ENCODE measurements at places on chromosomes 5 and 9. TPM values are rescaled to one million over a fixed set of nuclear protein-coding genes. Genes with fewer than 3 reads are reported as not detected.

DNA sequence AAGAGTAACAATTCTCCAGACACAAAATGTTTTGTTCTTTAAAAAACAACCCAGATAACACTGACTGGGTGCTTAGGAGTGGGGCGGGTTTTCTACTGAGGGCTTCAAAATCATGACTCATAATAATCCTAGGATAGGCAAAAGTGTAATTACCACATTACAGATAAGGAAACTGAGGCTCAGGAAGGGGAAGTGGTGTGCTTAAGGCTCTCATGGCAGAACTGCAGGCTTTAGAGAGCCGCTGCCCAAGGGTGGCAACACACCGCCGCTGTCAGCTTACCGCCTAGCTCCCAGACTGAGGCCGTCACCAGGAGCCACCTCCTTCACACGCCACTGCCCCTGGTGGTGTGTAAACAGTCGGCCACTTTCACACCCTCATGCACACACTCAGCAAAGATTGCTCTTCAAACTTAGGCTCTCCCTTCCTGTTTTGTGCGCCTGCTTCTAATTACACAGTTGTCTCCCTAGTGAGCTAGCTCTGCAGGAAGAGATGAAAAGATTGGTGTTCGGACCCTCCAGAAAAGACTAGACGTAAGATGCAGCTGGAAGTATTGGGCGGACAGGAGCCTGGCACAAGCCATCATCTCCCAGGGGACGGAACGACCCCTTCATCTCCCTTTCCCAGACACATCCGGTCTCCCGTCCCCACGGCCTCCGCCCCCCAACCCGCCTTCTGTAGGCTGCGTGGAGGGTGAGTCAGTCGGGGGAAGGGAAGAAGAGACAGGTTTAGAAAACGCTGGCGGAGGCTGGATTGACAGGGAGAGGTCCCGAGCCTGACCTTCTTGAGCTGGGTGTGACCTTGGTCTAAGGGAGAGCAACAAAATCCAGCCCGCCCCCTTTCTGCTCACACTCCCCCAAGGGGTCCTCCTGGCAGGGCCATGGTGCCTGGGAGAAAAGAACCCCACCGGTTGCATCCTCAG, 162.7 kb downstream of the SYK start:
- H3K36me3 ChIP-seq = no peaks in the 10 kb centered on the region
- H3K27me3 ChIP-seq = no peaks in the 10 kb centered on the region
- no peak overlapping the region for H3K27ac ChIP-seq
- DNase-seq = no peak

DNA sequence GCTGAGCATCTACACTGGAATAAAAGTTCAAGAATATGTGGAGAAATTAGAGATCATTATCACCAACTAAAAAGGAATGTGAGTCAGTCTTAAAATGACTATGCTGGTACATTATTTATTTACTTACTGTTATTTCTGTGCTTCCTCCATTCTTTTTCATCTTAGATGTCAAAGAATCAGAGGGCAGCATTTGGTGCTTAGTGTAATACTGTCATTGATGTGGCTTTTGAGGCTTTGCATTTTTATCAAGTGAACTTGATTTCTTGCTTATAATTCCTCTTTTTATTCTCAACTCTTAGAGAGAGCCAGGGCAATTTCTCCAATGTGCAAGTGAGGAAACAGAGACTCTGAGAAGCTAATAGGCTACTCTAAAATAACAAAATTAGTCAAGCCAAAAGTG, 163.7 kb upstream of the TRPC7 start:
- peaks cover 12% of the 10 kb centered on the region for H3K27me3 ChIP-seq
- no peaks in the 10 kb centered on the region for H3K36me3 ChIP-seq
- no peak overlapping the region for H3K4me3 ChIP-seq
- peak; percentile 12 for DNase-seq
- H3K4me1 ChIP-seq = no peaks in the 10 kb centered on the region

DNA sequence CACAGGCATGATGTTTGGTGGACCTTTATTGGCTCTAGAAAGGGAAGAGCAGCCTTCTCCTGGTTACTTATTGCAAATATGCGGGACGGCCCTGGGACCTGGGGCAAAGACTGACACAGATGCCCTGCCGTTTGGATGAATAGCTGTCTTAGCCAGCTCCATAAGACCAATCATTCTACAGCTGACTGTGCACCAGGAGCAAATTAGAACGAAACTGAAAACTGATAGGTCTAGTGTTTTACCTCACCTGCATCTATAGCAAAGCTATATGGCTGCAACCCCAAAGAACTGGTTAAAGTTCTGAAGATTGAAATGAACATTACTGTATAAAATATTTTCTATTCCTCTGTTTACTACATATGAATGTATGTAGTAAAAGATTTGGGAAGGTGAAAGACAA, 34.2 kb upstream of the BNC2 start:
- no peak overlapping the region for H3K27ac ChIP-seq
- no peaks in the 10 kb centered on the region for H3K27me3 ChIP-seq
- no peaks in the 10 kb centered on the region for H3K36me3 ChIP-seq
- no peak overlapping the region for H3K4me3 ChIP-seq
- H3K4me1 ChIP-seq = 0 out of 2 replicates have a peak, but pooled peaks cover 5% of the 10 kb centered on the region

The PLCXD3 gene
- 5.0 TPM for total RNA-seq

The CNTLN gene
- 12.1 TPM for total RNA-seq

DNA sequence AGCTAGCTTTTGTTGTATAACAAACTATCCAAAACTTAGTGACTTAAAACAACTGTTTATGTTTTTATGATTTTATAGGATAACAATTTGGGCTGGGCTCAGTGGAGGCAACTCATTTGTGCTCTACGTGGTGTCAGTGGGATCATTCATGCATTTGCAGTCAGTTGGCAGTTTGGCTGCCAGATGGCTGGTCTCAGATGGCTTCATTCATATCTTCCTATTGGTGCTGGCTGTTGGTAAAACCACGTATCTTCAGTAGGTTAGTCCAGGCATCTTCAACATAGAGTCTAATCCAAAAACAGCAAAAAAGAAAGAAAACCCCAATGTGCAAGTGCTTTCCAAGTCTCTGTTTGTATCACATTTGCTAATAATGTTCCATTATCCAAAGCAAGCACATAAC, 51.7 kb upstream of the RIC1 start:
- no peaks in the 10 kb centered on the region for H3K27me3 ChIP-seq
- H3K36me3 ChIP-seq = no peaks in the 10 kb centered on the region
- no peak overlapping the region for H3K27ac ChIP-seq
- H3K4me1 ChIP-seq = peaks cover 8% of the 10 kb centered on the region
- no peak for DNase-seq

GRCh38 chr5:1443991-1444360, 1.3 kb downstream of the SLC6A3 start:
- H3K4me1 ChIP-seq = no peaks in the 10 kb centered on the region
- no peak for DNase-seq
- H3K27ac ChIP-seq = no peak overlapping the region
- H3K27me3 ChIP-seq = peaks cover 22% of the 10 kb centered on the region
- H3K36me3 ChIP-seq = no peaks in the 10 kb centered on the region

The IZUMO3 gene
- not detected for total RNA-seq

The BTNL8 gene
- 0.23 TPM for total RNA-seq

- peak overlapping the region; percentile 95 for H3K4me3 ChIP-seq
- H3K4me1 ChIP-seq = peaks cover 15% of the 10 kb centered on the region
- peaks cover 35% of the 10 kb centered on the region for H3K36me3 ChIP-seq
- no peaks in the 10 kb centered on the region for H3K27me3 ChIP-seq
- no peak for DNase-seq
- H3K27ac ChIP-seq = 0 out of 2 replicates have a peak overlapping the region, but pooled peaks have one; percentile 21
These were observed 455 bp downstream of the KIF20A start for GRCh38 chr5:138179277-138179857.

The PCDHGA8 gene
- 0.23 TPM for total RNA-seq

The TEK gene
- total RNA-seq = not detected

The ADAMTSL2 gene
- not detected for total RNA-seq

GRCh38 chr9:126862104-126862761, 1.8 kb downstream of the ZBTB34 start:
- peak overlapping the region; percentile 87 for H3K4me3 ChIP-seq
- H3K36me3 ChIP-seq = no peaks in the 10 kb centered on the region
- peaks cover 17% of the 10 kb centered on the region for H3K4me1 ChIP-seq

The ESM1 gene
- total RNA-seq = 21.0 TPM

The DMRT2 gene
- not detected for total RNA-seq

DNA sequence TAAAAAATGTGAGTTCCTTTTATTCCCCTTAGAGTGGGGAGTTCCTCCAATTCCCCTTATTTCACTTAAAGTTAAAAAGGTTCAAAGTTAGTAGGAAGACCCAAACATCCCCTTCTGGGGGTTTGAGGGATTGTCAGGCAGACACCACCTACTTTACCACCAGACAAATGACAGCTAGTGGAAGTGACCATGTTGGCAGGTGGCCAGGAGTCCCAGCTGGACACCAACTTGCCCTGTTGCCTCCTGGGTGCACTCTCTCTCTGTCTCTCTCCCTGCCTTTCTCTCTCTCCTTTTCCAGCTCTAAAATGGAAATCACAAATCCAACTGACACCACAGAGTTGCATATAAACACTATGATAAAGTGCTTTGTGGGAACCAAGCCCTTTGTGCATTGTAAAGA, 307.7 kb upstream of the TLE4 start:
- no peaks in the 10 kb centered on the region for H3K27me3 ChIP-seq
- no peaks in the 10 kb centered on the region for H3K4me1 ChIP-seq
- no peak overlapping the region for H3K4me3 ChIP-seq
- no peak for DNase-seq
- no peak overlapping the region for H3K27ac ChIP-seq
- no peaks in the 10 kb centered on the region for H3K36me3 ChIP-seq

DNA sequence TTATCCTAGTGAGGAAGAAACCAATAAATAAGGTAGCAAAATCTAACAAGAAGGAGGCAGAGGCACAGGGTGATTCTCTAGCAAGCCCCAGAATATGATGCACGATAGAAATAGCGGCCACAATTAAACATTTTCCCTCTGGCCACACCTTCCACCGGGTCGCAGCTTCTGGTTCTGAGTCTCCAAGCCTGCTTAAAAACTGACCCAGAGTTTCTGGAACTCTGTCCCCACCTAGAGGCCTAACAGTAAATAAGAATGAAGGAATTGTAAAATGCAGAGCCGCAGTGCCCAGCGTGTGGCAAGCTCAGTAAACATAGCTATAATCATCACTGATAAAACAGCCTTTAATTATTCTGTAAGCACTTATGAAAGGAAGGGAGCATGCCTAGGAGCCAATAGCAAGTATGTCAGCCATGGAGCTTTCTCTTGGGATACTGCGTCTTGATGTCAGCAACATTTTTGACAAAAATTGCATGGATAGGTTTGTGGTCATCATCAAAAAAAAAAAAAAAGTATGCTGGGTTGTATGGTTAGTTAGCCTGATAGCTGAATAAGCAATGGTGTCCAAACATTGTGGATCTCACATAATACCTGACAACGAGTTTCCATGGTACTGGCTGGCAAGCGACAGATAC, 465.5 kb downstream of the DNAH5 start:
- H3K4me1 ChIP-seq = peaks cover 49% of the 10 kb centered on the region
- H3K27me3 ChIP-seq = no peaks in the 10 kb centered on the region
- H3K27ac ChIP-seq = no peak overlapping the region

The RNF14 gene
- 32.1 TPM for total RNA-seq

The PITX1 gene
- total RNA-seq = 40.8 TPM

The TIGD6 gene
- 3.8 TPM for total RNA-seq

DNA sequence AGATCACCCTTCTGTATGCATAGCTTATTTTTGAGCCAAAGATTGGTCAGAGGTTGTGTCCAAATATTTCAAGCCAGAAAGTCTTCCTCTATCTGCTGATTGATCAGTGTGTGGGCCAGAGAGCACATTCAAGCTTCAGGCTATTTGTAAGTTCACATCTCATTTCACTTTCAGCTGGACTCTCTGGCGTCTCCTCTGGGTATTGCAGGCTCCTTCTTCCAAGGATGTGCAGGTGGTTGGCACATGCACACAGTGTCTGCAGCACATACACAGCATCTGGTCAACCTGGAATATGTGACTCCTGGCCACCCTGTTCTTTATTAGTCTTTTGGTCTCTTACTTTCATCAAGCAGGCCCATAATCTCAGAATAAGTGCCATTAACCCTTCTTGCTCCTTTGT, 516.1 kb downstream of the ANXA1 start:
- no peaks in the 10 kb centered on the region for H3K27me3 ChIP-seq
- peak; percentile 30 for DNase-seq
- H3K4me1 ChIP-seq = no peaks in the 10 kb centered on the region
- no peak overlapping the region for H3K27ac ChIP-seq
- H3K36me3 ChIP-seq = no peaks in the 10 kb centered on the region
- no peak overlapping the region for H3K4me3 ChIP-seq

The EEIG1 gene
- 26.1 TPM for total RNA-seq

GRCh38 chr5:321726-322251, 275 bp downstream of the AHRR start:
- no peak for DNase-seq
- H3K4me1 ChIP-seq = peaks cover 4% of the 10 kb centered on the region
- no peaks in the 10 kb centered on the region for H3K27me3 ChIP-seq
- H3K27ac ChIP-seq = no peak overlapping the region

- no peaks in the 10 kb centered on the region for H3K27me3 ChIP-seq
- H3K27ac ChIP-seq = no peak overlapping the region
- DNase-seq = peak; percentile 65
- H3K36me3 ChIP-seq = no peaks in the 10 kb centered on the region
These were observed 132.4 kb upstream of the EPB41L4A start for GRCh38 chr5:112551419-112552032.

DNA sequence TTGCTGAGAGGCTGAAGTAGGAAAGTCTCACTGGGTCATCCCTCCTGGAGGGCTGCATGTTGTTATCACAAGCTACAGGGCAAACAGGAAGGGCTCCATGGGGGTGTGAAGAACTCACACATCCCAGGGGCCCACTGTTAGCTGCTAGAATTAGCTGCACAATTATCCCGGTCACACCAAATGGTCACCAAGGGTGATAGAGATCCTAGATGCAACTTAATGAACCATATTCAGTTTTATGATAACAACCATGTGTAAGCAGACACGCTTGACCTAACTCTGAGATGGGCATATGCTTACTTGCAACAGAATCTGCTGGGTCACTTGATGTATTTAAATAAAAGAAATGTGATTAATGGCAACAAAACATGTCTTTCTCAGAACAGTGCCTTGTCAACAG, 143.5 kb upstream of the C6 start:
- H3K27ac ChIP-seq = no peak overlapping the region
- H3K4me3 ChIP-seq = no peak overlapping the region
- H3K4me1 ChIP-seq = no peaks in the 10 kb centered on the region
- H3K36me3 ChIP-seq = no peaks in the 10 kb centered on the region
- H3K27me3 ChIP-seq = no peaks in the 10 kb centered on the region
- DNase-seq = no peak

- H3K36me3 ChIP-seq = no peaks in the 10 kb centered on the region
- H3K27ac ChIP-seq = no peak overlapping the region
- no peak overlapping the region for H3K4me3 ChIP-seq
- DNase-seq = no peak
- no peaks in the 10 kb centered on the region for H3K4me1 ChIP-seq
These were observed 81.8 kb upstream of the KLF9 start for GRCh38 chr9:70496244-70496643.

- no peaks in the 10 kb centered on the region for H3K4me1 ChIP-seq
- H3K27me3 ChIP-seq = no peaks in the 10 kb centered on the region
- H3K27ac ChIP-seq = no peak overlapping the region
- H3K36me3 ChIP-seq = no peaks in the 10 kb centered on the region
These were observed 1537.8 kb upstream of the ACO1 start for GRCh38 chr9:30846651-30847050.

The ENC1 gene
- total RNA-seq = 24.5 TPM

GRCh38 chr5:96930058-96930457, 5.8 kb upstream of the LNPEP start:
- peaks cover 13% of the 10 kb centered on the region for H3K4me1 ChIP-seq
- H3K27me3 ChIP-seq = no peaks in the 10 kb centered on the region
- H3K27ac ChIP-seq = no peak overlapping the region
- no peak overlapping the region for H3K4me3 ChIP-seq

Measured in PC-3 (cell line).